ENCODE measurements at places on chromosomes 6 and 20.

- DNase-seq, result no peak
Observed at GRCh38 chr6:7976485-7977056, 66.0 kb upstream of the TXNDC5 start.

DNA sequence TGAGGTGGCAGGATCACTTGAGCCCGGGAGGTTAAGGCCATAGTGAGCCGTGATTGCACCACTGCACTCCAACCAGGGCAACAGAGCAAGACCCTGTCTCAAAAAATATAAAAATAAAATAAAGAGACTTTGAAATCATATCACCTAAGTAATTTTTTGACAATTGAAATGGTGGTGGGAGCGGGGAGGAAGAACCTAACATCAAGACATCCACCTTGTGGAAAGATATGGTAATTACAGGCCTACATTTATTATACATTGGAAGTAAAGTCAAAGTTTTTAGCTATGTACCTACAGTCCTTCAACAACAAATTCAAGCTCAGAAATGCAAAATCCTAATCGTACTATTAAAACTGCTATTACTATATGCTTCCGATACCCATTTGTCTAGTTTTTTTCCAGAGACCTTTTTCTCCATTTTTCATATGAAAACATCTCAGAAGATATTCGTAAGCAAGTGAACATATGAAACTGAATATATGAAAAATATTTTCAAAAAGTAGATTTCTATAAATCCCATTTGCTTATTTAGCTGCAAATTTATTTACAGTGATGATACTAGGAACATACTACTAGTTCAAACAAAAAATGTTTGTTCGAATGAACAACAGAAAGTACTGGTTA, 83.3 kb downstream of the SYCP2 start:
- peak; percentile 21 for DNase-seq

GRCh38 chr6:39830444-39830843, 38.3 kb downstream of the DAAM2 start:
- no peak for DNase-seq

GRCh38 chr20:1225263-1225782, 521 bp upstream of the RAD21L1 start:
- no peak for DNase-seq

DNA sequence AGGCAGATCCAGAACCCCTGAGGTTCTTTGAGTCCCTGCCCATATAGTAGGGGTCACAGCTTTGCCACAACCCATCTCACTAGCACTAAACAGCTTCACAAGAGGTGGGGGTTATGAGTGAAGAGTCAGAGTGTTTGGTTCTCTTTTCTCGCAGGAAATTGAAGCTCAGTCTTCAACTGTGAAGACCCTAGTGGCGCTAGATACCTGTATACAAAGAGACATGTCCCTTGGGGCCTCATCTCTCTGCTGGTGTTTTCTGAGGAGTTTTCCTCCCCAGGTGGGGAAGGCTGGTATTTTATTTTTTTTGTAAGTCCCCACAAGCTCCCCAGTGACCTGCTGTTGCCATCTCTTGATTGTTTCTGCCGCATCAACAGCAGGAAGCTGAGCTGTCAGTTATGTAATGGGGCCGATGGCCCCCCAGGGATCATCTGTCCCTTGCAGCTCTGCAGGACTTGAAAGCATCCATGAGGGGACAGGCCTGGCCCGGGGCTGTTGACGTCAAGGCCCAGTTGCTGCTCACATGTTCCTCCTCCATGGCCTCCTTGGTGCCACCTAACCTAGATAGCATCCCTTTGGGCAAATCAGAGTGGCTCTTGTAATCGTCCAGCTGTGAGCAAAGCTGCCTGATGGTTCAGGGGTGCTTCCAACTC, 23.1 kb downstream of the STK35 start:
- DNase-seq, result no peak

- no peak for DNase-seq
Observed at GRCh38 chr6:107736713-107737396, 87.3 kb downstream of the SCML4 start.

- no peak for DNase-seq
Observed at GRCh38 chr6:6569811-6570164, 18.7 kb upstream of the LY86 start.

DNA sequence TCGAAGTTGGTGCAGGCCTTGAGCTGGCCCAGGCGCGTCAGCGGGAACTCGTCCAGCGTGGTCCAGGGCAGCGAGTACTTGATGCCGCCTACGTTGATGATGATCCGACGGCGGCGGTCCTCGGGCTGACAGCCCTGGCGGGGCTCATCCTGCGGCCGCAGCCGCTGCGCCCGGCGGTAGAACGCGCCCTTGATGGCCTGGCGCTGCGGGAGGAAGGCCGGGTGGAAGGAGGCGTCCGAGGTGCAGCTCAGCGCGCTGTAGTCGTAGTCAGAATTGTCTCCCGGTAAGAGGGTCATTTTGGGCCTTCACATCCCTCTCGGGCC, 12.9 kb downstream of the KCNG1 start:
- DNase-seq, result no peak

- DNase-seq, result no peak
Observed at GRCh38 chr6:28659250-28659566, 133.5 kb downstream of the GPX5 start.

DNA sequence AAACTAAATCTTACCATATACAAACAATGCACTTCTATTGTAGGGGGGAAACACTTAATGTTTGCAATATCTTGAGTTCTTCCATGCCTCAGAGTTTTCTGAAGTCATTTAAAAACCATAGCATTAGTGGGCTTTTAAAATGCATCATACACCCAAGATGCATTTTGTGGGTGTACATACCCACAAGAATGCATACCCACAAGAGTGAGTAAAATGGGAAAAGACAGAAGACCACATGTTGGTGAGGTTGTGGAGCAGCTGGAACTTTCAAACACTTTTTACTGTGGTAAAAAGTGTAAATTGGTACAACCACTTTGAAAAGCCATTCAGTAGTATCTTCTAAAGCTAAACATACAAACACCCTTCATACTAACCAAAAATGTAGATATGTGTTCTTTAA, 57.5 kb downstream of the CYB5R4 start:
- no peak for DNase-seq

DNA sequence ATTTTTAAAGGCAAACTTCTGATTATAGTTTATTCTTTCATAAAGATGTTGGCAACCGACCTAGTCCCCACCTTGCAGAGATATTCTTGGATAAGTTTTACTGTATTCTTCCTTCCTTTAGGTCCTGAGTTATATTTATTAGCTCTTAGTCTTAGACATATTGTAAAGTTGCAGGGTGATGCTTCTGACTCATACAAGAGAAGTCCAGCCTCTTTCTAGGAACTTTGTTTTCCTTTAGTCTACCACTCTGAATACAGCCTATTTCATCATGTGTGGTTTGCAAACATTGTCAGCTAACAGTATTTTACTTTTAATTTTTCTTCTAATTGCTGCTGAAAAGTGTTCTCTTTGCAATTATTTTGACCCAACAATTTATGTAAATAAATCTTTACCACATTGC, 686.7 kb downstream of the COL12A1 start:
- DNase-seq, result no peak

DNA sequence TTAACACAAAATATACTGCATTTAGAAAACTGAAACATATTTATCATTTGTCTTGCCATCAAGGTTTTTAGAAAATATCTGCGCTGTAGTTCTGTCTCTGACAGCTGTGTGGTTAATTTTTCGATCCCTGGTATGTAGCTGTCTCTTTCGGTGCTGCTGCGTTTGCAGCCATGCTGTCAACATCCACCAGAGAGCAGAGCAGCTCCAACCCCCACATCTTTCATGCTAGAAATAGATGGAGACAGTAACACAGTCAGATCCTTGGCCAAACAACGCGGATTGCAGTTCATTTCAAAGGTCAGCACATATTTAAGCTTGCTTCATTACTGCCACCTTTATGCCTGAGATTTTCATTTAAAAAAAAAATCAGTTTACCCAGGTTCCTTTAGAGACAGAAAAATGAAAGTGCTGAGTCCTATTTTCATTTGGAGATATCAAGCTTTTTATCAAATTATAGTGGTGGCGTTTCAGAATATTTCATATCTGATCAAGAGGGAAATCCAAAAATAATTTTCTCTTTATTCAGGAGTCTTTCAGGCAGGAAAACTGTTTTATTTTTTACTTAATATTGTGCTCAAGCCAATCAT, 157.7 kb upstream of the MMS22L start:
- peak; percentile 77 for DNase-seq

DNA sequence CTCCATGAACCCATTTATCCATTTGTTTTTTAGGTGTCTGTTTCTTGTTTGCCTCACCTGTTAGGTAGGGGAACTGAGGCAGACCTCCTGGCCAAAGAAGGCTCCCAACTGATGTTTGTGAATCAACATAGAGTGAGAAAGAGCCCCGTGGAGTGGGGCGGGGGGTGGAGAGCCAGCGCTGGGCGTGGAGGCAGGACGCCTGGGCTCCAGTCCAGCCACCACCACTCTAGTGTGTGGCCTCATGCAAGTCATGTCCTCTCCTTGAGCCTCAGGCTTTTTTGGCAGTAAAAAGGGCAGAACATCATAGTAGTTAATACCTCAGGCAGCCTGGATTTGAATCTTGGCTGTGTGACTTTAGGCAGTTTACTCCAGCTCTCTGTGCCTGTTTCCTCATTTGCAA, 42.2 kb upstream of the SCRT2 start:
- DNase-seq, result no peak

DNA sequence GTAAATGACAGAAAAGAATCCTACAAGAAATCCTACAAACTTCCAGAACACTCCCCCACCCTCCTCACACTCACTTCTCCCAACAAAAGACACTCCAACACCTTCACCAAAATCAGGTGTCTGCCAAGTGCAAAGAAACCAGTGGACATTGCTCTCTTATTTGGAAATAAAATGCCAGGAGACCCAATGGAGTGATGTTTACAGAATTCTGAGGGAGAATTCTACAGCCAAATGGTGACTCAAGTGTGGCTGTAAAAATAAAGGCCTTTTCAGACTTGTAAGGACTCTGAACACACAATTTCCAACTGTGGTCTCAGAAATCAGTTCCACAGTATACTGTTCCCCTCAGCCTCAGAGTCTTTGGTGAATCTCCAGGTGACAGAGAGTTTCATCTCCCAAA, 109.6 kb upstream of the CARMIL1 start:
- no peak for DNase-seq

DNA sequence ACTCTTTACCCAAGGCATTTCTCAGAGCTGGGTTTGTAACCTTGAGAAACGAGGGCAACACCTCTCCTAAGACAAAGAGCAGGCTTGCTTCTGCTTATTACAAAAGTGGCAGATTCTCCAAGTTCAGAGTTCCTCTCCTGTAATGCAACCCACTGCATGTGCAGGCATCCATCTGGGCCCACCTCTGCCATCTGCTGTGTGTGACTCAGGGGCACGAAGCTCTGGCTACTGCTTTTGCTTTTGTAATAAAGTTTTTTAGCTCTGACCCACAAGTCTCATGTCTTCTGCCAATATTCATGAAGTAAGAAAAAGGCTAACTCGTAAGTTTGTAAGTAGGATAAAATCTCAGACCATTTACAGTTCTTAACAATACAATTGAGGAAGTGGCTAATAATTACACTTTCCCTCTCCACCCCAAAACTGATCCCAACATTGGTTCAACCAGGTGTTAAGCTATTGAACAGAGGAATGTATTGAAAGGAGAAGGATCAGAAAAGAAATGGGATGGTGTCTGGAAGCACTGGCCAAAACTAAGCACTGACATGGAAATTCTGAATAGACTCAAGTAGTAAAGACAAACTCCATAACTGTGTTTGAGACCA, 51.7 kb upstream of the SMLR1 start:
- DNase-seq, result no peak

DNA sequence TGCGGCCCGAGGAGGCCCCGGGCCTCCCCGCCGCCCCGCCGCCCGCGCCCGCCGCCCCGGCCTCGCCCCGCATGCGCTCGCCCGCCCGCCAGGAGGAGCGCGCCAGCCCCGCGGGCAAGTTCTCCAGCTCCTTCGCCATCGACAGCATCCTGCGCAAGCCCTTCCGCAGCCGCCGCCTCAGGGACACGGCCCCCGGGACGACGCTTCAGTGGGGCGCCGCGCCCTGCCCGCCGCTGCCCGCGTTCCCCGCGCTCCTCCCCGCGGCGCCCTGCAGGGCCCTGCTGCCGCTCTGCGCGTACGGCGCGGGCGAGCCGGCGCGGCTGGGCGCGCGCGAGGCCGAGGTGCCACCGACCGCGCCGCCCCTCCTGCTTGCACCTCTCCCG, 1.5 kb downstream of the FOXQ1 start:
- no peak for DNase-seq

DNA sequence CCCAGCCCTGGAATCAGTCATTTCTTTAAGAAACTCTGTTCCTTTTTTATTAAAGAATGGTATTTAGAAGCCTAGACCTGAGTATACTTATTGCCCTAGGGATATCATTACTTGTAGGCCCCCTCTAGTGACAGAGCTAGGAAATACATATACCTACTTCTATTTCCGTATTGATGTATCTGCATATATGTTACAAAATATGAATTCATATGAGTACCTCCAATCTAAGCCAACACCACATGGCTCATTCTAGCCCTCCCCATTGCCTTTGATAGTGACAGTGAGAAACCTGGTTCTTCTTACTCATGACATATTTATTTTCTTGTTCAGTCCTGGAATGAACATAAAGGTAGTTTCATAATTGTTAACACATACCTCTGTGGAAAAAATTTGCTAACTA, 137.2 kb downstream of the FARS2 start:
- peak; percentile 27 for DNase-seq

GRCh38 chr6:116399287-116399686, 28.5 kb downstream of the DSE start:
- no peak for DNase-seq

DNA sequence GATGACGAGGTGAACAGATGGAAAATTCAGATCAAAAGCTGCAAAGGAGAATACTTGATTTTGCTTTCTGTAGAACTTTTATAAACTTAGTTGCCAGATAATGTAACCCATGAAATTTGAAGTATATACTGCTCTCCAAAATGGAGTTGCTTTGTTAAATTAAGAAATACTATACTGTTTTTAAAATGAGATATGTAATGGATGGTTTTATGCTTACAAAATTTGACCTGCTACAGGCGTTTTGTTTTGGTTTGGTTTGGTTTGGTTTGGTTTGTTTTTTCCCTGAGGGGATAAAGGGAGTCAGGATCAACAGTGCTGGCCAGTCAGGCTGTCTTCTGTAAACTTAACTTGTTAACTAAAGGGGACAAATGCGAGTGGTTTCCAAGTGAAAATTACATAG, 55.6 kb upstream of the KIF25 start:
- no peak for DNase-seq

GRCh38 chr20:58852543-58853271, at the start of gene GNAS:
GNAS (plus strand) TSS chr20:58852716.
- no peak for DNase-seq

- no peak for DNase-seq
Observed at GRCh38 chr20:38418509-38419204, 16.5 kb downstream of the SNHG17 start.

DNA sequence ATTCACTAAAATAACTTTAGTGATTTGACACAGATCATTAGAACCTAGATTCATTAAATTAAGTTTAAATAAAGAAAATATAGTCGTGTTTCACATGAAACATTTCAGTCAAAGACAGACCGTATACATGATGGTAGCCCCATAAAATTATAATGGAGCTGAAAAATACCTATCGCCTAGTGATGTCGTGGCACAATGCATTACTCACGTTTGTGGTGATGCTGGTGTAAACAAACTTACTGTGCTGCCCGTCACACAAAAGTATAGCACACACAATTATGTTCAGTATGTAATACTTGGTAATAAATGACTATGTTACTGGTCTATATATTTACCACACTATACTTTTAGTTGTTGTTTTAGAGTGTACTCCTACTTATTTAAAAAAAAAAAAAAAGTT, 17.3 kb downstream of the DST start:
- no peak for DNase-seq

All from NCI-H446 treated with DMSO at 0.1 percent for 48 hours (cell line).